GM06990 (cell line): ENCODE measurements at places on chromosomes 11 and 22.

DNA sequence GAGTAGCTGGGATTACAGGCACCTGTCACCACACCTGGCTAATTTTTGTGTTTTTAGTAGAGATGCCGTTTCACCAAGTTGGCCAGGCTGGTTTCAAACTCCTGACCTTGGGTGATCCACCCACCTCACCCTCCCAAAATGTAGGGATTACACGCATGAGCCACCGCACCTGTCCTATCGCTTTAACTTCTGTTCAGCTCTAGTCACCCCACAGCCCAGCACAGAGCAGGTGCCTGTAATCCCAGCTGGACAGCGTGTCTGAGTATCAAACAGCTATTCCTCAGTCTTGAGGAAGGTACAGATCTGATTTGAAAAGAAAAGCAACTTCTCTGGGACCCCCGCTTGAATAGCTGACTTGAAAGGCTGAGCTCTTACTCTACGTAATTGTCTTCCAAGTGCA, 149.1 kb downstream of the CTTN start:
- no peak for DNase-seq

DNA sequence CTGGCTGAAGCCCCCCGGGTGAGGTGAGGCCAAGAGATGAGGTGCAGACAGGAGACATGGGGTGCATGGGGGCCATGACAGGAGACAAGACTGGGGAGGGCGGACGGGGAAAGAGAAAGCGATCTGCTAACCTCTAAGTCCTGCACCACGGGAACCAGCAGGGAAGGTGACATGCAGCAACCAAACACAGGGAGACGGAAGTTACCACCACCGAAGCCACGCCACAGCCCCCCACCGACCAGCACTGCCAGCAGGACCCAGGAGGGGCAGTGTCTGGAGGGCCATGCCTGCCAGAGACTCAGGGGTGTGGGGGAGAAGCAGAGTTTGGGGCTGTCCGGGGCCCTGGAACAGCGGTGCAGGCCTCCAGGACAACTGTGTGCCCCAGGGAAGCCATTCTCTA, 14.1 kb upstream of the RASL10A start:
- no peak for DNase-seq

DNA sequence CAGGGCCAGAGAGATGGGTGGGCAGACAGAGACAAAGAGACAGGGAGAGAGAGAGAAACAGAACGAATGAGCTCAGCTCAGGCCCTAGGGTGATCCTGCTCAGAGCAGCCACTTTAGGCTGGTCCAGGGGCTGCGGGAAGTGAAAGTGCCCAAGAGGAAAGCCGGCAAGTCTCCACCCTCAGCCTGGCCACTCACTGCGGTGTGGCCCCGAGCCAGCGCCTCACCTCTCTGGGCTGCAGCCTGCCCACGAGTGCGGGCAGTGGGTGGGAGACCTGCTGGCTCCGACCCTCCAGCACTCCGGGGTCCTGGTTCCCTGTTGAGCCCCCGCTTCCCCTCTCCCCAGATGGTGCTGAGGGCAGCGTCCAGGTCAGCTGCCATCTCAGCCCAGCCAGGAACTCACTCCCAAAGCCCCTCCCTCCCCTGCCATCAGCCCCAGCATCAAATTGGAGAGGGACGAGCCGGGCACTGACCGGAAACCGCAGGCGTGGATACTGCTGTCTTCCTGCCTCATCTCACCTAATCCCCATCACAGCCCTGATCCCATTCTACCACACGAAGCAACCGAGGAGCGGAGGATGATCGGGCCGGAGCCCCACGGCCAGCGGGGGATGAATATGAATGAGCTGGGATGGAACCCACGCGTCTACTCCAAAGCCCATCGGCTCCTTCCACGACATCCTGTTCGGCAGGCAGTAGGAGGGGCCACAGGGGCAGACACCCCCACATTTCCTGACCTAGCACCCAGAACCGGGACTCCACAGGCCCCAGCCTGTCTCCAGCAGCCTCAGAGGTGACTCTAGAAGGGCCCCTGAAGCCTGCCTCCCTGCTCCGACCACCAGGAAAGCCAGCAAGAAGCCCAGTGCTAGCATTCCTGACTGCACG, 16.9 kb downstream of the ELFN2 start:
- DNase-seq: no peak

- no peak for DNase-seq
Measured at GRCh38 chr11:83785942-83786341, 499.8 kb upstream of the CCDC90B start.

- no peak for DNase-seq
Measured at GRCh38 chr11:132185726-132186592, 815.5 kb downstream of the NTM start.

GRCh38 chr22:45268958-45269844, 15.5 kb upstream of the UPK3A start:
- peak; percentile 78 for DNase-seq

- DNase-seq: no peak
Measured at GRCh38 chr11:6737872-6738466, 33.8 kb downstream of the OR2AG2 start.

GRCh38 chr11:90326647-90327046, 103.8 kb upstream of the CHORDC1 start:
- DNase-seq: peak; percentile 3

- no peak for DNase-seq
Measured at GRCh38 chr11:107276077-107276476, 181.5 kb downstream of the CWF19L2 start.

GRCh38 chr11:96180341-96180740, 162.7 kb downstream of the MAML2 start:
- DNase-seq: no peak

DNA sequence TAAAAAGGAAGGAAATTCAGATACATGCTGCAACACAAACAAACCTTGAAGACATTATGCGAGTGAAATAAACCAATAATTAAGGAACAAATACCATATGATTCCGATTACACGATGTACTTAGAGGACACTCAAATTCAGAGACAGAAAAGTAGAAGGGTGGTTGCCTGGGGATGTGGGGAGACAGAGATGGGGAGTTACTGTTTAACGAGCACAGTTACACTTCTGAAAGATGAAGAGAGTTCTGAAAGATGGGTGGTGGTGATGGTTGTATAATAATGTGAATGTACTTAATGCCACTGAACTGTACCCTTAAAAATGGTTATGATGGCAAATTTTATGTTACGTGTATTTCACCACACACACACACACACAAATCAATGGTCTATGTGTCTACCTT, 14.7 kb downstream of the ZBTB44 start:
- no peak for DNase-seq

DNA sequence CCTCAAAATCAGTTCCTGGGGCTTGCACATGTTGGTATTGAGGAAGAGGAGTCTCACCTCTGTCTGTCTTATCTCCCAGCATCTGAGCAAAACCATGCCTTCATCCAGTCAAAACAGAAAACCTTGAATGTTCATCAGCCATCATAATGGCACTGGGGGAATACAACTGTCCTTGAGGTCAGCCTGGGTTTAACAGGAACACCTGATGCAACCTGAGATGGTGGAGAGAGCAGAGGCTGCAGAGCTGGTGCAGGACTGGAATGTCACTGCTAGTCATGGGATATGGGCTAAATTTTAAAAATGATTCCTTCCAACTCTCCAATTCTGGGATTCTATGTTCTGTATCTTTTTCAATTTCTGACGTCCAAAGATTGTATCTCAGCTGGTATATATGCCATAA, 931.0 kb downstream of the NTM start:
- no peak for DNase-seq

DNA sequence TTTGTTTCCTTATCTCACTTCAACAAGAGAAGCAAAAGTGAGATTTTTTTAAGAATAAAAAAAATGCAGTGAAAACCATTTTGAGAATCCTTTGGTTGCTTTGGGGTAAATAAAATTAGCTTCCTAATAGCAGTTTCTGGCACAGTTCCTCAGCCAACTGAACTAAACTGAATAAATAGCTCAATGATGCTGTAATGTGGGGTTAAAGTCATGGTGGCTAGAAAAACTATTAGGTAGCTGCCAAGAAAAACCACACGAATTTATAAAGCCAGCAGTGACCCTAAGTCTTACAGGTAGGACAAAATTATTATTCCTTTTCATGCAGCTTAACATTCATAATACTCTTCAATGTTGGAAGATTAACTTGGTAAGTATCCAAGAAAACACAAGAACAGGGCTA, 142.4 kb downstream of the APIP start:
- DNase-seq: no peak

- no peak for DNase-seq
Measured at GRCh38 chr11:5831196-5831829, 10.4 kb downstream of the OR52E6 start.

DNA sequence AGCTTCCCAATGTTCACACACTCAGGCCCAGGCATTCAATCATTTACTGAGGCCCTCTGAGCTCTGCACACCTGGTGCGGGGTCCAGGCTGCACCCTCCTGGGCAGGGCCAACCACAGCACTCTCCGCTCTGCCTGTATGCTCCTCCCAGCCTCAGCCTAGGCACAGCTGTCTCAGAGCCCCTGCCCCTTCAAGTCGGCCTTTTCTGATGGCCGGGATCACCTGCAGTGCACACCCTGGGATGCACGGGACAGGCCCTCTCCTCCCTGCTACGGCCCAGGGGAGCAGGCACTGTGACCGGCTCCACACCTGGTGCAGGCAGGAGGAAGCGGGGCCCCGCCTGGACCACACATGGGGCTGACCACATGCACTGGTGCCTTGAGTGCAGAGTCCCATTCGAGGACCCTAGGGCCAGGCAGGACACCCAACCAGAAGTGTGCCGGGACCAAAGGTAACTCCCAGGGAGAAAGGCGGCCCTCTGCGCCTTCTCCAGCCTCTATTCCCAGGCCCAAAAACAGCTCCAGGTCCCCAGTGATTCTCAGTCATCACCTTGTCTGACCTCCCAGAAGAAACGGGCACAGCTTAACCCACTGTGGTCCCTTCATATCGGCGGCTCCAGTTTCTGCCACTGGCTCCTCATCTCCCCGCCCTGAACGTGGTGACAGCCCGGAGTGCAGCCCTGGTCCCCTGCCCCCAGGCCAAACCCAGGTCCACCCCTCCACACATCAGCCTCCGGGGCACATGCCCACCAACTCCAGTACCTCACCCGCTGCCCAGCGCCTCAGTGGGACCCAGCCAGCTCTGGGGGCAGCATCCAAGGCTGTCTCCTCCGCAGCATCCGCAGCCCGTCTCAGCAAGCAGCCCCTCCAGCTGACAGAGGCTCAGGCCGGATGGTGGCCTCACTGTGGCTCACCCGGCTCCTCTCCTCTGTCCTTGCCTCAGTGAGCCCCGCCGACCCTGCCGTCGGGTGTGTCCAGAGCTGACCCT, 17.5 kb downstream of the SULT4A1 start:
- DNase-seq: no peak

DNA sequence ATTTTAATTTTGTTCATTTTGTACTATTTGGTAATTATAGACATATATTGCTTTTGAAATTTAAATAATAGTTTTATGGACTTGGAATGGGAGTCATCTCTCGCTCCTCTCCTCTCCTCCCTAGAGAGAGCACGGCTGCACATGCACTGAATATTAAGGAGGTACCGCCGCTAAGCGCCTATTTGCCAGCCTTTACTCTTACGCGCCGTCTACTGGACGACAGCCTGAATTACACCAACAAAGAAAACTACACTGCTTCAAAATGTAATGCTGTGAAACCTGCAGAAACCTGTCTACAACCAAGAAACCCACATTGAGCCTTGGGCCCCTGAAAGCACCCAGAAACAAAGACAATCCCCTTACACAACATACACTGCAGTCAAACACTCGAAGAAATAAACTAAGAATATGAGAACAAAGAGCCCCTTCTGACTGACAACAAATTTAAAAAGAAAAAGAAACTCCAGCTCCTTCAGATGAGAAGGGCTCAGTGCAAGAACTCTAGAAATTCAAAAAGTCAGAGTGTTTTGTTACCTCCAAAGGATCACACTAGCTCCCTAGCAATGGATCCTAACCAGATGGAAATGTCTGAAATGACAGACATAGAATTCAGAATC, 737.2 kb downstream of the LRRC4C start:
- no peak for DNase-seq

- no peak for DNase-seq
Measured at GRCh38 chr22:30064172-30064571, 16.1 kb upstream of the HORMAD2 start.

GRCh38 chr11:88979641-88980040, 86.1 kb downstream of the GRM5 start:
- DNase-seq: no peak

- DNase-seq: peak; percentile 62
Measured at GRCh38 chr11:121557348-121557747, 104.6 kb upstream of the SORL1-AS1 start.

GRCh38 chr11:113685654-113686359, 20.3 kb downstream of the TMPRSS5 start:
- DNase-seq: no peak

GRCh38 chr11:95252586-95252985, 21.6 kb upstream of the SESN3 start:
- no peak for DNase-seq

DNA sequence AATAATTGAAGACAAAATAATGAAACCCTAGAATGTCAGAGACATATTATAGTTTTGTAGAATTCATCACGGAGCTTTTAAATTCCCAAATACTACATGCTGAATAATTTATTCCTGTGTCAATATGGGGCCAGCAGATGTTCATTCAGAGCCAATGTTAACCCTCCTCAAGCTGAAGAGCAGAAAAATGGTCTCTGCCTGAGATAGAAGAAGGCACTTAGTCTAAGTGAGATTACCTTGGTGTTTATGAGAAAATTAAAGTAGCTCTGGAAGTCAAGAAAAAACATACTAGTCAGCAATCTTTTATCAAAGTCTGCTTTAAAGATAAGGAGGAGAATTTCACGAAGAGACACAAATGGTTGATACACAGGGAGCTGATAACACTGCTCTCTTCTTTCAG, 328.2 kb downstream of the TTC28 start:
- DNase-seq: no peak

DNA sequence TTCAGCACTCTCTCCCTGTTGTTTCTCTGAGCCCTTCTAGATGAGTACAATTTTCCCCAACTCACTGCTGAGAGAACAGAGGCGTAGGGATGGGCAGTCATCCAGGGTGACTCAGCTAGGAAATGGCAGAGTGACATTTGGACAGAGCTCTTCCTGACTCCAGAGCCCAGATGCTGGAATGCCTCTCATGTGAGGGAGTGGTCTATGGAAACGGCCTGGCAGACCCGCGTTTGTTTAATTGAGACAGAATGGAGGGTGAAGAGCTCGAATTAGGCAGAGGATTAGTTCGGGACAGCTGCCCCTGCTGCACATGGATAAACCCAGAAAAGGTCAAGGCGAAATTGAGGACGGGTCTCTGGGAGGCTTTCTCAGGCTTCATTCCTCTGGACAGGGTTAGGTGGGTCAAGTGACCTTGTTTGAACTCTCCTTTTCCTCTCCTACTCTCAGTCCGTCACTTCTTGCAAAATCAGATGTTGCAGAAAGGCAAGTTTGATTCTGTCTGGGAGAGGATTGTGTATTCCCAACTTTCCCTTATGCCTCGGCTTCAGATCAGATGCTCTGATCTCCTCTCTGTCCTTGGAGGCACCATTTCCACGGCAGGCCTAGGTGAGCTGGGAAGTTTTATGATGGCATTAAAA, 7.6 kb upstream of the LMO2 start:
- no peak for DNase-seq

- DNase-seq: no peak
Measured at GRCh38 chr22:19596680-19597398, 72.6 kb upstream of the CLDN5 start.
